ENCODE measurements at places on chromosomes 1 and 21. TPM values are rescaled to one million over a fixed set of nuclear protein-coding genes. Genes with fewer than 3 reads are reported as not detected.

DNA sequence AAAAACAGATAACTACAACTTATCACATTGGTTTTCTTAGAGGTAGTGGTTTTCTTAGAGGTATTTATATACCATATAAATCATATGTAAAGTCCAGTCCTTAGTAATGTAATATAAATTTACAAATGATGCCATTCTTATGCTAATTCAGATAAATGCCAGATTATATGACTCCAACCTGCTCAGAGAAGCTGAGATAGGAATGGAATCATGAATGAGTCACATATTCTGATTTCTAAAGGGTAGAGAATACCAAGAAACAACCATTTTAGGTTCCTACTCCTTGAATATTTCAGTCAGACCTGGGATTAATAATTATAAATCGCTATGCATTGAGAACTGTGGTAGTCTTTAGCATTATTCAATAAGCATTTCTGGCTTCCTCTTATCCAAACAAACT, 760.1 kb upstream of the NEGR1 start:
- no peaks in the 10 kb centered on the region for H3K36me3 ChIP-seq
- H3K4me3 ChIP-seq: no peak overlapping the region
- H3K4me1 ChIP-seq: peaks cover 17% of the 10 kb centered on the region
- peaks cover 16% of the 10 kb centered on the region for H3K27me3 ChIP-seq
- DNase-seq: no peak

- no peak for DNase-seq
- no peaks in the 10 kb centered on the region for H3K27me3 ChIP-seq
- H3K36me3 ChIP-seq: no peaks in the 10 kb centered on the region
- no peak overlapping the region for H3K4me3 ChIP-seq
These were observed 129.0 kb downstream of the TGFB2 start for GRCh38 chr1:218474128-218474527.

The PLA2G4A gene
- 3.8 TPM for total RNA-seq

- peaks cover 4% of the 10 kb centered on the region for H3K4me1 ChIP-seq
- no peak overlapping the region for H3K27ac ChIP-seq
- peak; percentile 14 for DNase-seq
- no peaks in the 10 kb centered on the region for H3K27me3 ChIP-seq
These were observed 27.8 kb downstream of the COL18A1 start for GRCh38 chr21:45432575-45433255.

The LCE6A gene
- not detected for total RNA-seq

GRCh38 chr1:117812869-117813511, 116.4 kb downstream of the GDAP2 start:
- no peaks in the 10 kb centered on the region for H3K4me1 ChIP-seq
- no peak for DNase-seq
- H3K27ac ChIP-seq: no peak overlapping the region
- no peak overlapping the region for H3K4me3 ChIP-seq
- H3K36me3 ChIP-seq: no peaks in the 10 kb centered on the region

The IRF6 gene
- 106 TPM for total RNA-seq

DNA sequence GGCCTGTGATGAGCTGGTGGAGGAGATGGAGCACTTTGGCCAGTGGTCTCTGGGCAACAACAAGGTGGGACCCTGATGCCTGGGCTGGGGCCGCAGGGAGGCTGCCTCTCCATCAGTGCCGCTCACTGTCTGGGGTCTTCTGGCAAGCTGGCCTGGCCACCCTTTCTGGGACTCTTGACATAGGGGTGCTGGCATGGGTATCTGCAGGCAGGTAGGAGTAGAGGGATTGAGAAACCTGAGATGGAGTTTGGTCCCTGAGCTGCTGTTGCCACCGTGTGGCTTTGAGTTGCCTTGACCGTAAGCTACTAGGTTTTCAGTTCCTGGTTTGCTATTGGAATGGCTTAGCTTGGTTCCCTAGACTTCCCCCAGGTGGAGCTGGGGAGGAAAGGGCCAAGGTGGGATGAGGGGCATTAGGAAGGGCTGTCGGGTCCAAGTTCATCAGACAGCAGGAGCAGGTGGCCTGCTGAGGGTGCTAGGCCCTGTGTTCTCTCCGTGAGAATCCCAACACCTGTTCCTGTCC, 13.2 kb upstream of the MFN2 start:
- peak overlapping the region; percentile 23 for H3K27ac ChIP-seq
- DNase-seq: peak; percentile 79
- H3K4me3 ChIP-seq: peak overlapping the region; percentile 40
- no peaks in the 10 kb centered on the region for H3K27me3 ChIP-seq
- H3K36me3 ChIP-seq: peaks cover 25% of the 10 kb centered on the region
- no peaks in the 10 kb centered on the region for H3K4me1 ChIP-seq

DNA sequence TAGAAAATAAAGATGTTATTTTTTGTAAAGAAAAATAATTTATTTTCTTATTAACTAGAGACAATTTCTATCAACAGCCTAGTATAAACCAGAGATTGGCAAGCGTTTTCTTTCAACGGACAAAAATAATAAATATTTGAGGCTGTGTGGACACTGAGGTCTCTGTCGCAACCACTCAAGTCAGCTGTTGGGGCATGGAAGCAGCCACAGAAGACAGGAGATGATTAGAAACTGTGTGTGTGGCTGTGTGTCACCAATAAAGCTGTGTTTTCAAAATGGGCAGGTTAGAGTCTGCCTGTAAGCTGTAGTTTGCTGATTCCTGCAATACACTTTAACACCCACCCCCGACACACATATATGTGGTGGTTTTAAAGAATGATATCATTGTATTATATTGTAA, 200.6 kb upstream of the HMCN1 start:
- H3K36me3 ChIP-seq: no peaks in the 10 kb centered on the region
- no peaks in the 10 kb centered on the region for H3K27me3 ChIP-seq
- no peak overlapping the region for H3K27ac ChIP-seq
- H3K4me1 ChIP-seq: peaks cover 7% of the 10 kb centered on the region

- H3K27ac ChIP-seq: peak overlapping the region; percentile 8
- H3K27me3 ChIP-seq: no peaks in the 10 kb centered on the region
These were observed 4.9 kb downstream of the SH3BGRL3 start for GRCh38 chr1:26284597-26285347.

DNA sequence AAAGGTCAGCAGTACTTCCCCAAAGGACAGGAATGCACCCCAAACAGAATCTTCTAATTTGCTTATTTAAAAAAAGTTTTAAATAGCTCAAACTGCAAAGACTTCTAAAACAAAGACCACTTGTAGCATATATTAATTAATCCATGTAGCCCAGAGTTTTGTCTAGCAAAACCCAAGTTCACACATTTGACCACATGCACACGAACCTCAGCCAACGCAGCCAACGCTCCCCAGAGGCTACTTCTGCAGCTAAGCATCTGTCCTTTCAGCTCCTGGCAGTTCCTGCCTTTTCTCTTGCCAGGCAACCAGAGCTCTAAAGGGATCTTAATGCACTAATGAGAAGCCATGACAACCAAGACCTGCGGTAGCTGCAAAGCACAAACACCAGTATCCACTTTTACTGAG, 89.6 kb downstream of the RERE start:
- no peaks in the 10 kb centered on the region for H3K36me3 ChIP-seq
- peaks cover 9% of the 10 kb centered on the region for H3K4me1 ChIP-seq
- no peaks in the 10 kb centered on the region for H3K27me3 ChIP-seq
- DNase-seq: no peak

- no peak overlapping the region for H3K27ac ChIP-seq
- H3K4me1 ChIP-seq: no peaks in the 10 kb centered on the region
- no peak overlapping the region for H3K4me3 ChIP-seq
- H3K36me3 ChIP-seq: no peaks in the 10 kb centered on the region
- no peak for DNase-seq
These were observed 63.4 kb downstream of the TRIM11 start for GRCh38 chr1:228343191-228343661.

DNA sequence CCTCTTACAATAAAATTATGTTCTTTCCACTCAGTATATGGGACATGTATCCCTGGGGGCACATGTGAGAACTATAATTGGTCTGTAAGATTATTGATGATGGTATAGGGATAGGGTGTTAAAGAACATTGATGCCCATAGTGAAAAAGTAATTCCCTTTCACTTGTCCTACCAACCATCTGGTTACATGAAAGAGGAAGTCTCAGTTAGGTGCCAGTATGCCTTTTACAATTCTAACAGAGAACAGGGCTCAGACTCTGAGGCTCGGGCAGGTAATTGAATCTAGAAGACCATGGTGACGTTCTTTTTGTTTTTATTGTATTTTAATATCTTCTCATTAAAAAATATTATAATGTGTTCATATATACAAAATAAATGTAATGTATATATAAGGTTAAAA, 113.6 kb downstream of the FGGY start:
- no peak overlapping the region for H3K4me3 ChIP-seq
- H3K4me1 ChIP-seq: peaks cover 6% of the 10 kb centered on the region
- no peaks in the 10 kb centered on the region for H3K36me3 ChIP-seq

DNA sequence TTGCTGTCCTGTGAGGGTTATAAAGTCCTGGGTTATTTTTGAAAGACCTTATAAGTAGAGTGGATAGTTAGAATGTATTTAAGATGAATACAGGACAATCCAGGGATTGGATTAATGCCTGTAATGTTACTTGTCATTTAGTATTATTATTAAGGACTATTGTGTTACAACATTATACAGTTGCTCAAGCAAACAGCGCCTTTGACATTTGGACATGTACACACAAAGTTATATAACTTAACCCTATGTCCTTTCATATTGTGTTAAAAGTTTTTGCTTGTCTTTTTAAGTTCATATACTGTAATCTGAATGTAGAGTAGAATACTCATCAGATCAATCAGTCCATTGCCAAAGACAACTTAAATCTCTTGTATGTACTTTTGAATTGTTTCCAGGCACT, 2.0 kb downstream of the PRKAA2 start:
- H3K36me3 ChIP-seq: no peaks in the 10 kb centered on the region
- peaks cover 26% of the 10 kb centered on the region for H3K27me3 ChIP-seq
- H3K27ac ChIP-seq: no peak overlapping the region
- H3K4me1 ChIP-seq: no peaks in the 10 kb centered on the region
- no peak overlapping the region for H3K4me3 ChIP-seq
- no peak for DNase-seq

The SMG5 gene
- total RNA-seq: 140 TPM

- no peaks in the 10 kb centered on the region for H3K4me1 ChIP-seq
- no peak overlapping the region for H3K4me3 ChIP-seq
- H3K36me3 ChIP-seq: no peaks in the 10 kb centered on the region
- no peak overlapping the region for H3K27ac ChIP-seq
These were observed 40.2 kb upstream of the CFHR3 start for GRCh38 chr1:196734460-196734859.

The CFAP141 gene
- not detected for total RNA-seq

- H3K4me1 ChIP-seq: no peaks in the 10 kb centered on the region
- H3K4me3 ChIP-seq: no peak overlapping the region
- no peaks in the 10 kb centered on the region for H3K36me3 ChIP-seq
- H3K27me3 ChIP-seq: peaks cover 14% of the 10 kb centered on the region
- no peak for DNase-seq
These were observed 16.0 kb upstream of the LRRC7 start for GRCh38 chr1:69551476-69552324.

DNA sequence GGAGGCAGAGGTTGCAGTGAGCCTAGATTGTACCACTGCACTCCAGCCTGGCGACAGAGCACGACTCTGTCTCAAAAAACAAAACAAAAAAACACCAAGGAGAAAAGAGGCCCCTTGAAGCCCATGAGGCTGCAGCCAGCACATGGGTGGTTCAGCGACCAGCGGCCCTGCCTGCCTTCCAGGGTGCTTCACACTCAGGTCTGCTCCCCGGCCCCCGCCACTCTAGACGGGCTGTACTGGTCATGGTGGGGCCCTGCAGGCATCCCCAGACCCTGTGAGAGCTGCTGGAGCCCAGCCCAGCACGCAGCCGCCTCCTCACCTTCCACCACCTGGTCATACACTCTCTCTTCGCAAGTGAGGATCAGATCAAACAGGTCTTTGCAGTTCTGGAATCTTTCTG, 4.1 kb upstream of the TMEM240 start:
- no peak overlapping the region for H3K4me3 ChIP-seq
- DNase-seq: no peak
- H3K27me3 ChIP-seq: no peaks in the 10 kb centered on the region
- H3K27ac ChIP-seq: no peak overlapping the region
- peaks cover 43% of the 10 kb centered on the region for H3K36me3 ChIP-seq

The TNFRSF4 gene
- not detected for total RNA-seq

The NEXN gene
- total RNA-seq: 1.8 TPM
